ENCODE measurements at places on chromosomes 7 and 10.
A peak's percentile ranks its signal among the peaks of the same experiment; 100 is the strongest.

DNA sequence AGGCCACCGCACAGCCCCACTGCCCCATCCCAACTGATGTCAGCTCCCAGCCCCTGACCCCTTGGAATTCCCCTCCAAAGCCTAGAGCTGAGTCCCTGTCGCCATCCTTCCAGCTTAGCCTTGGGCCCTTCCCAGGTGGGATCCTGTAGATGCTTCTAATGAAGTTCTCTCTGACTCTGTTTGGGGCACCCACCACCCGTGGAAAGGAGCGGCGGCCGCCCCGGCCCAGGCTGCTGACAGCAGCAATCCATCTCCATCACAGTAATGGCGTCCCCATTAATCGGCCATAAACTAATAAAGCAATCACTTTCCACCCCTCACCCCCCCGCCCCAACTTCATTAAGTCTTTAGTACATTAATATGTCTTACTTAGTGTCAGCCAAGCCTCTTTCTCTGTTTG, 25.6 kb downstream of the KAZALD1 start:
- no peak for DNase-seq

- DNase-seq, result peak; percentile 82
Measured at GRCh38 chr7:64307254-64308015, 6.3 kb upstream of the ZNF736 start.

DNA sequence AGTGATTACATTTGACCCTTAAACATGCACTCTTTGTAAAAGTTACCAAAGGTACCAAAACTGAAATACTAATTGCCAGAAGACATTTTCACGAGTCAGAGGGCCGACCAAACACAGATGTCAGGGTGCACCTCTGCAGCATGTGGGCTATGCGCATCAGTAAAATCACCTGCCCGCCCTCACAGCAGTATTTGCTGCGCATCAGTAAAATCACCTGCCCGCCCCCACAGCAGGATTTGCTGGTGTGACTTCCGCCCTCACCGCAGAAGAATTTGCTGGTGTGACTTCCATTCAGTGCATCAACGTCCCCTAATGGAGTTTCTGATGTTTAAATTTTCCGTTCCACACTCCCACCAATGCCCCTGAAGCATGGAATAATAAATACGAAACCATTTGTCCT, 202.9 kb downstream of the PTPRN2 start:
- DNase-seq, result no peak

DNA sequence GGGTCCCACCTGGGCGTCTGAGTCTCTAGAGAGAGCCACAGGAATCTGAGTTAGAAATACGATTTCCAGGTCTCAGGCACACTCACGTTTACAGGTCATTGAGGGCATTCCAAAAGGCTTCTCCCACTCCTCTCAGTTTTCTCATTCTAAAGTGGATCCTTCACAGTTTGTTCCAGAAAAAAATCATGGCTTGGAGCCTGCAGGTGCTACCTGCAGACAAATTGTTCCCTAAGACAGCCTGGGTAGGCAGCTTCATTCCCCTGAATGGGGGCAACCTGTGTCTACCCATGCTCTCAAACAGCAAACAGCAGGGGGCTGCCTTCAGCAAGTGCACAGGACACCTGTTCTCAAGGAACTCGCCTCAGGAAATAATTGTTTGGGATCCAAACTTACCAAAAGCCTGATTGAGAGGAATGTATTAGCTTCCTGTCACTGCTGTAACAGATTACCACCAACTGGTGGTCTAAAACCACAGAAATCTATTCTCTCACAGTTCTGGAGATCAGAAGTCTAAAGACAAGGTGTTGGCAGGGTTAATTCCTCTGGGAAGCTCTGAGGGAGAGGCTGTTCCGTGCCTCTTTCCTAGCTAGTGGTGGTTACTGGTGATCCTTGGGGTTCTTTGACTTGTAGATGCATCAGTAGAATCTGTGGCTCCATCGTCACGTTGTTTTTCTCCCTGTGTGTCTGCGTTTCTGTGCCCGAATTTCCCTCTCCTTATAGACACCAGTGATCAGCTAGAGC, 117.2 kb downstream of the RAB11FIP2 start:
- no peak for DNase-seq

GRCh38 chr10:8112942-8113442, 58.5 kb downstream of the GATA3 start:
- DNase-seq, result no peak

- no peak for DNase-seq
Measured at GRCh38 chr10:22686347-22686746, 28.0 kb downstream of the PIP4K2A start.

GRCh38 chr7:105480931-105481330, 41.1 kb downstream of the PUS7 start:
- no peak for DNase-seq

DNA sequence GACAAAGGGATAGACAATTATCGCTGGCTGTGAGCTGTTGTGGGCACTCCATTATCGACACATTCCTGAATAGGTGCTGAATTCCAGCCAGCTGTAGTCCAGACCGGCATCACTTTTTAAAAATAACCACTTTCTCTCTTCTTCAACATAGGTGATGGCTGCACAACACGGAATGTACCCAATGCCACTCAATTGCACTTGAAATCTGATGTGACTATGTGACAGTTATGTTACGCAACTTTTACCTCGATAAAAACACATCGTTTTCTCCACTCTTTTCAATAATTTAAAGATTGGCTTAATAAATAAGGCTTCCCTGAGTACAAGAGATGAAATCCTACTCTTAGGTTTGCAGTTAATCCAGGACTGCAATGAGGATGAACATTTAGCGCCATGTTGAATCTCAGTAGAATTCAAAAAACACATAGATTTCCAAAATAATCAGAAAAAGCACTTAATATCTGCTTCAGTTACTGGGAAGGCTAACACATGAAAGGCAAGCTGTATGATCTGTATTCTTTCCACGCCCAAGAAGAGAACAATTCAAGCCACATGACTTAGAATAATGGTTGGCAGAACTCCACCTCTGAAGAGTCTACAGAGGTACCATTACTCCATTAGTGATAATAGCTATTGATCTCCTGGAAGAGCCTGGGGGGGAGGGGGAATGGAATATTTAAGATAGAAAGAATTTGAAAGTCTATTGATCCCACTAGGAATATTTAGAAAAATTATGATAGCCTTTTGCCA, 3.6 kb downstream of the YWHAG start:
- no peak for DNase-seq

GRCh38 chr7:41899823-41900433, 197.0 kb upstream of the INHBA start:
- no peak for DNase-seq

- DNase-seq, result peak; percentile 96
Measured at GRCh38 chr7:47361746-47362215, 220.1 kb downstream of the TNS3 start.

GRCh38 chr10:74153123-74153522, 2.1 kb downstream of the ADK start:
- DNase-seq, result peak; percentile 63

GRCh38 chr10:26378861-26379294, 59.3 kb upstream of the APBB1IP start:
- no peak for DNase-seq

DNA sequence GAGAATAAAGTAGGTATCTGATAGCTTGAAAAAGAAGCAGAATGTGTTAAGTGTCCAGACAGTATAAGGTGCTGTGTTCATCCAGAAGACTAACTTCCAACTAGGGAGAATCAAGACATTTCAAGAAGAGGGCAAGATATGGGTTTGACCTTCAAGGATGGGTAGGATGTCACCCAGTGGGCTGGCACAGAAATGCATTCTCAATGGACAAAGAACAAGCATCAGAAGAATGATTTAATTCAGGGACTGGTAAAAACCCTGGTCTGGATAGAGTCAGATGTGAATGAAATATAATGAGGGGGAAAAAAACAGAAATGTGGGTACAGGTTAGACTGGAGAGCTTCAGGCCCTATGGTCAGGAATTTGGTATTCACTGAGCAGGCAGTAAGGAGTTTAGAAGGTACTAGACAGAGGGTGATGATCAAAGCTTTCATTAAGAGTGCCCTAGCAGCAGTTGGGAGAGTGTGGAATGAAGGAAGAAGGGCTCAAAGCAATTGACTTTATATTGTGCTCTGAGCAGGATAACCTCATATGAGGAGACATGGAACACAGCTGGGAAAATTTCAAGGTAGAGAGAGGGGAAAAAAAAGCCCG, 180.7 kb upstream of the ANK3 start:
- peak; percentile 5 for DNase-seq

GRCh38 chr7:92731335-92732063, 104.9 kb downstream of the CDK6 start:
- no peak for DNase-seq
